SJSA1 (cell line): ENCODE measurements at places on chromosomes 6 and 20. TPM values are rescaled to one million over a fixed set of nuclear protein-coding genes. Genes with fewer than 3 reads are reported as not detected.

The CCR6 gene
- total RNA-seq, result not detected in 2 replicates

The KIAA1755 gene
- 0.03 and 0.44 TPM in 2 replicates for total RNA-seq

GRCh38 chr6:27188885-27189418, 58.5 kb upstream of the PRSS16 start:
- H3K36me3 ChIP-seq, result no peaks in the 10 kb centered on the region
- 0 out of 2 replicates have a peak overlapping the region, but pooled peaks have one; percentile 40 for H3K27ac ChIP-seq
- H3K27me3 ChIP-seq, result no peaks in the 10 kb centered on the region
- DNase-seq, result peak; percentile 61

GRCh38 chr6:12473494-12473893, 183.3 kb downstream of the EDN1 start:
- DNase-seq, result no peak
- no peaks in the 10 kb centered on the region for H3K27me3 ChIP-seq
- H3K4me3 ChIP-seq, result no peak overlapping the region
- H3K36me3 ChIP-seq, result no peaks in the 10 kb centered on the region

GRCh38 chr6:2478200-2478599, 232.8 kb upstream of the GMDS start:
- peaks cover 23% of the 10 kb centered on the region for H3K4me1 ChIP-seq
- no peak overlapping the region for H3K27ac ChIP-seq
- DNase-seq, result no peak
- H3K36me3 ChIP-seq, result no peaks in the 10 kb centered on the region
